Choroid plexus epithelial cell (primary cell): ENCODE measurements at places on chromosomes 7 and 10.

- DNase-seq, result no peak
Measured at GRCh38 chr7:23385140-23385539, 85.2 kb downstream of the IGF2BP3 start.

DNA sequence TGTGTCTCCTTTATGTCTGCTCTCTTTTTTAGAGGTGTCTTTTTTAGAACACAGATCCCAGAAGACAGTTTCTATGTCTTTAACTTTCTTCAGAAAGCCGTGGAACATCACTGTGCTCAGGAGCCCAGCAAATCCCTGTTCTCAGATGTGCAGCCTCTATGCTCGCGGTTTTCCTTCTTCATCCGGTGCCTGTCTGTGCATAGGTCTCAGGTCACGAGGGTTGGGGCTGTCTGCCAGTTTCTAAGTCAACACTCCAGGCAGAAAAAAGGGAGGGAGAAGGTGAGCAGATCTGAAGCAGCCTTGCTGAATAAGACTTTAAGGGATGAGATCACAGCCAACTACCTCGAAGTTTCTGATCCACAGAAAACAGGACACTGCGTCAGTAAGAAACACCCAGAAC lies 68.5 kb downstream of the CRTAC1 start:
- no peak for DNase-seq

DNA sequence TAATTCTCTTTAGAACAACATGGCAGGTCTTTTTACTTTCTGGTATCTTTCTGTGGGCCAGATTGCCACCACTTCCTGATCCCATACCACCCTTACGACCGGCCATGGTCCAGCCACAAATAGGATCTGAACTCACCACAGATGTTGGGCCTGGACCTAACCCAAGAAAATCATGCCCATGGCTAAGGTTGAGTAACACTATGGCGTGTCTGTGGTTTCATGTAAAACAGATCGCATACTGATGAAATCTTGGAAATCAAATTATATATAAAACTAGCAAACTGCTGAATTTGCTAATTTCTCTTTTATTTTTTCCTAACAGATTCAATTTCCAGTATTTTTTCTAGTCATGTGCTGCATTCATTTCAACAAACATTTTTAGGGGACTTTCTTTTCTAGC lies 77.2 kb downstream of the CH25H start:
- DNase-seq, result peak; percentile 69

DNA sequence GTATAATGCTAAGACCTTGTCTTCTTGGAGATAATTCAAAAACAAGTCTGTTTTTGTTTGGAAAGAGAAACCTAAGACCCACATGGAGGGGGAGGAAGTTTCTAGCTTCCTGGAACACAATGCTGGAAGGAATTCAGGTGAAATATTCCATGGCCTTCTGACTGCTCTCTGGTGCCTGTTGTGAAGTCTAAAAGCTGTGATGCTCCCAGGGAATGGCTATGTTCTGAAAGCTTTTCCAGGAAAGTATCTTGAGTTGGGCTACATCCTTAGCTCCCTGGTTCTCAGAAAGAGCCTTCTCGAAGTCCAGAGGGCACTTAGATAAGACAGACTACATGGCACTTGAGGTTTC lies 12.5 kb upstream of the PFKP start:
- DNase-seq, result peak; percentile 36

GRCh38 chr10:65341323-65341925 lies 1584.4 kb upstream of the LRRTM3 start:
- DNase-seq, result peak; percentile 31

- DNase-seq, result no peak
Measured at GRCh38 chr7:76165973-76166403, 35.7 kb upstream of the SRRM3 start.

- no peak for DNase-seq
Measured at GRCh38 chr10:97737770-97738265, 890 bp downstream of the ZFYVE27 start.

DNA sequence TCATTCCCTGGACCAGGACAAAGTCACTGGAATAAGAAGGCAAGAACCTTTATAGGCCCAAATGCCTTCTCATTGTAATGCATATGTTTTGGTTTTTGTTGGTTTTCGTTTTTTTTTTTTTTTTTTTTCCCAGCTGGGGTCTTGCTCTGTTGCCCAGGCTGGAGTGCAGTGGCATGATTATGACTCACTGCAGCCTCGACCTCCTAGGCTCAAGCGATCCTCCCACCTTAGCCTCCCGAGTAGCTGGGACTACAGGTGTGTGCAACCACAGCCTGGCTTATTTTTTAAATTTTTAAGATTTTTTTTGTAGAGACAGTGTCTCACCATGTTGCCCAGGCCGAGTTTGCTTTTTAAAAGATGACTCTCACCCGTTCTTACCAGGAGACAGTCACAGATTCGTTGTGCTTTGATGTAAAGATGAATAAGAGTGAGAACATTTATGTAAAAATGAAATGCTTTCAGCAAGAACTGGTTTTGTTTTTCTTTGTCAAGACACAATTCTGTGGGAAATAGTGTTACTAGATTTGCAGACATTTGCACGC lies 7.6 kb downstream of the IQCE start:
- no peak for DNase-seq

DNA sequence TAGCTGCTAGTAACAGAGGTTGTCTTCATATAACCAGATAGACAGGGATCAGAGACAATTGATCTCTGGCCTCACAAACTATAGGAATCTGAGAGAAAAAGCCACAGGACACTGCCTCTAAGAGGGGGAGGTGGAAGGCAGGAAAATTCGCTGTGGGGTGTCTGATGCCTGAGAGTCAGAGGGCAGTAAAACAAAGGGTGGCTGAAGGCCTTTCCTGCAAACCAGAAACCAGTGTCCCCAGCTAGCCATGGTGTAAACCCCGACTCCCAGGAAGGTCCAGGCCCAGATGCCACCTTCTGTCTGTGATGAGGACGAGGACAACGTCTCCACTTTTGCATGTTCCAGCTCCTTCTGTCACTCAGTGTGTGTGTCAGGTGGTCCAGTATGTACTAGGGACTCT lies 215.1 kb downstream of the ADARB2 start:
- DNase-seq, result no peak

DNA sequence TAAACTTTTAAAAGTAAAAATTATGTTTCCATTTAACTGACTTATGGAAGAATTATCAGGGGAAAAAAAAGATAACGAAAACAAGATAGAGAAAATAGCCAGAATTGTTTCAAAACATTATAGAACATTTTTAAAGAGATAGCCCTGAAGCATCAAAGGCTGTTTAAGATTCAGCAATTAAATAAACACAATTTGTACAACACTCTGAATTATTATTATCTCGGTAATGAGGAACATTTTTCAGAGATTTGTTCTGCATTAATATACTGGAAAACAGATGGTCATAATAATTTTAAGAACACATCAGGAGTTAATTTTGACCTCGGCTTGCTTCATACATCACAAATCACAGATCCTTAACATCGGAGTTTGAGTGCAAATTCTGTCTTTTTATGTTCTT lies 643.8 kb downstream of the SORCS1 start:
- DNase-seq, result no peak

DNA sequence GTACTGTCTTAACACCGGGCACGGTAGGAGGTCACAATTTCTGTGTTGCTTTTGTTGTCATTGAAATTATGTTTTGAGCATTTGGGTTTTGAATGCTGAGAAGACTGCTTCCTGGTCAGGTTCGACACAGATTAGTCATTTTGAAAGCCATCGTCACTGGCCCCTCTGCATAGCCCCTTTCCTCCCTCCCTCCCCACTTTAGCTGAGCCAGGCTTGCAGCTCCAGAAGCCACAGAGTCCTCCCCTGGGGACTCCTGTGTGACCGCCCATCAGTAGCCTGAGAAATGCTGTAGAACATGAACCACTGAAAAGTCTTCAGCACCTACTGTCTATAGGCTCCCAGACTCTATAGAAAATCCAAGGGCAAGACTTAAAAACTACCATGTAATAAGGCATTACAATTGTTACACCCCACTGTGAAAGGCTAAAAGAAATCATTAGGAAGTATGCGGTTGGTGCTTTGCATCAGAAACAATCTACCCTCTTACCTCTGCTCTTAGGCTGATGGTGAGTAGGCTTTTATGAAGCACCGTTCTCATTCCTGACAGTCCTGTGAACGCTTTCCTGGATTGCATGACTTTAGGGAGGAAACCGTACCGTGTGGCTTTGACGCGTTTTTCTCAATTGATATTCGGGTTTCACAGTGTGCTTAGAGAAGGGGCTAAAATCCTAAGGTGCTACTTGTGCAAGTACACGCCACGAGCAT lies 24.8 kb downstream of the JCAD start:
- no peak for DNase-seq

DNA sequence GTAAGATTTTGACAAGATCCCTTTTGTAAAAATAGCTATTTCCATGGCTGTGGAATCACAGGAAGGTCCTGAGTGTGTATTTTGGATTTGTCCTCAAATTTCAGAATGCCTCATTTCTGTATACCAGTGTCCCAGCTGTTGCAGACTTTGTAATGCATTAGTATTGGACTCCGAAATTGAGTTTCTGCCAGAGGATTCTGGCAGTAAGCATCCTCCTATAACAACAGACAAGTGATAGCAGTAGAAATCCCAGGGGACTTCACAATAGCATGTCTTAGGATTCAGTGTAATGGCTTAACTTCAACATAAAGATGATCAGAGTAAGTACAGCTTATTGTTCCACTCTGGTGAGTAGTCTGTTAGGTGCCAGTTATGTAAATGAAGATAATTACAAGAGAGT lies 104.6 kb downstream of the FOXP2 start:
- DNase-seq, result peak; percentile 34
